AG04449 (cell line): ENCODE measurements at places on chromosomes 4 and X.

GRCh38 chr4:183783991-183784553, 121.0 kb upstream of the STOX2 start:
- no peak for DNase-seq

GRCh38 chr4:111988514-111988913, 156.7 kb upstream of the FAM241A start:
- DNase-seq, result no peak

DNA sequence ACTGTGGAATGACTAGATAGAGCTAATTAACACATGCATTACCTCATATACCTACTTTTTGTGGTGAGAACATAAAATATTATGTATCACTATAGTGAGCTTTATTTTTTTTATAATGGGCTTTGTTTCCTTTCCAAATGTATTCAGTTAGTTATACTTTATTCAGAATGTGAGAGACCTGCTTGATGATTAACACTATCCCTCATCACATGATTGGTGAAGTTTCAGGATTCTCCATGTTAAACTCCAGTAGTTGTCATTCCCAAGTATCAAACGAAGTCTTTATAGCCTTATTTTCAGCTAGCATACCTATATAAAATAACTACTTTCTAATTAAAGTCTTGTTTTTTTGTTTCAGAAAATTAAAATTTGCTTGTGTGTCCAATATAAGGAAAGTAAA, 8.8 kb downstream of the ZXDA start:
- DNase-seq, result no peak

GRCh38 chr4:75822416-75822815, 79.8 kb downstream of the PPEF2 start:
- DNase-seq, result no peak
